EL (cell line): ENCODE measurements at places on chromosomes 5 and 9.

- no peak for DNase-seq
Observed at GRCh38 chr9:68429631-68430030, 73.2 kb downstream of the PGM5 start.

DNA sequence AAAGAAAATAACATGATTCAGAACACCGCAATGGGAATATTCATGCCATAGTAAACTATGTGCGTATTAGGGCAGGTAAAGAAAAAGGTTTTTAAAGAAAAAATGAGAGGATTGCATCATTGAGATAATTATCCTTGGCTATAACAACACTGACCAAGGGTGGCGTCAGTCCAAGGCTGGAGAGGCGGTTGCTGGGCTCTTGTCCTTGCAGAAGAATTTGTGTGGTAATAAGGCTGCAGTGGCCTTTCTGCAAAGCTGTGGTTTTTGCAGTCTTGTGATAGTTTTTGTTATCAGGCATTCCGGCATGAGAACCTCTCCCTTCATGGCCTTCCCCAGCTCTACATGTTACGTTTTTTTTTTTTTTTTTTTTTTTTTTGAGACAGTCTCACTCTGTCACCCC lies 14.0 kb downstream of the BOD1 start:
- DNase-seq, result peak; percentile 38

GRCh38 chr5:42498000-42498399 lies 74.8 kb downstream of the GHR start:
- no peak for DNase-seq

DNA sequence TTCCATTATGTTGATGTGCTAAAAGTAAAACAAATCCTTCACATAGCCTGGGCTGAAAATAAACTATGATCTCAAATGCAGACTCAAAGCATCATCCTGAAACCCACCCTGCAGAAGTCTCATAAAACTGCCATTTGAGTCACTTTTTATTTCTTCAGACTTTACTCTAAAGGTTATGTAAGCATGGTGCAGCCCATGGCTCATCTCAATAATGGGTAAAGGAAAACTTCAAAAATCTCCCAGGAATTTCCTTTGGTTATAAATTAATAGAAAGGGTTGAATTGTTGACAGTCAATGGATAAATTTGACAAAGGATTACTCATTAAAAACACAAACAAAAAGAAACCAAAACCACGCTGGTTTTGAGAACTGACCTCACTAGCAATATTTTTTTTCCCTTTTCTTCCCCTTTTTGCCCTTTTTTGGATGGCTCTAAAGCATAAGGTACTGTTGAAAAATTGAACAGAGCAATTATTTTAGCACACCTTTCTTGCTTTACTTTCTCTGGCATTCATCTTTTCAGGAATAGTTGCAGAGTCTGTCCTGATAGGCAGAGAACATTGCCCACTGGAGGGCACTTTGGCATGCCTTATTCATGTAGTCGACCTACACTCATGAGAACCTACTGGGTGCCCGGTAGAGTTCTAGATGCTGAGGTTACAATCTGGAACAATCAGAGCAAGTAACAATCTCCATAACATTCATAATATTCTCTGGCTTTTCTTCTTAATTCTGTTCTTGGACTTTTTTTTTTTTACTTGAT lies 191.4 kb downstream of the TMEM167A start:
- peak; percentile 1 for DNase-seq

- DNase-seq, result peak; percentile 54
Observed at GRCh38 chr5:16736158-16736995, 119.6 kb upstream of the RETREG1 start.
